ENCODE measurements at places on chromosomes 3 and 15.

- DNase-seq: no peak
Observed at GRCh38 chr3:11062704-11063103, 70.2 kb downstream of the SLC6A1 start.

GRCh38 chr3:42476225-42477125 is 26.0 kb upstream of the VIPR1 start:
- no peak for DNase-seq

DNA sequence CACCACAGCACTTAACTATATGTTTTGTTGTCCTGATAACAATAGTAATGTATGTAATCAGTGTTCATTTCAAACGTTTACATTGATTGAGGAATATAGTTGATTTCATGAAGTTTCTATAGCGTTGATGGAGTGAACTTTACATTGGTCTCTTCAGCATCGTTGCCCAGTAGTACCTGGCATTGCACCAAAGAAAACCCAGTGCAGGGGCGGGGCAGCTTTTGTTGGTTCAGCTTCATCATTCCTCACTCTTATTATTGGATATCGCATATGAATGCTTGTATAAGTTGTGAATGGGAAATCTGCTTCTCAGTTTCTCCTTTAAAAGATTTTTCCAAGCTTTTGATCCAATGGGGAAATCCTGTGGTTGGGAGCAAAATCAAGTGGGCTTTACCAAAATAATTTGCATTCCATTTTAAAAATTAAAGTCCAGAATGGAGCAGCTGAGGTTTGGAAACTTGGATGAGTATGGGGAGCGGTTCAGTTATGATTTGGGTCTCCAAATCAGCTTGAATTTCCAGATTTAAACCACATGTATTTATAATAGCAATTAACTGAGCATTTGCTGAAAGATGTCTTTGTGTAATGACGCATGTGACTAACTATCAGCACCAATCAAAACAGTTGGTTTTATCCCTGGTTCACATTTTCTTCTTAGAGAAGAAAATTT is 213.7 kb downstream of the ALCAM start:
- DNase-seq: no peak

GRCh38 chr3:113556316-113556945 is 24.1 kb downstream of the SIDT1 start:
- DNase-seq: no peak

DNA sequence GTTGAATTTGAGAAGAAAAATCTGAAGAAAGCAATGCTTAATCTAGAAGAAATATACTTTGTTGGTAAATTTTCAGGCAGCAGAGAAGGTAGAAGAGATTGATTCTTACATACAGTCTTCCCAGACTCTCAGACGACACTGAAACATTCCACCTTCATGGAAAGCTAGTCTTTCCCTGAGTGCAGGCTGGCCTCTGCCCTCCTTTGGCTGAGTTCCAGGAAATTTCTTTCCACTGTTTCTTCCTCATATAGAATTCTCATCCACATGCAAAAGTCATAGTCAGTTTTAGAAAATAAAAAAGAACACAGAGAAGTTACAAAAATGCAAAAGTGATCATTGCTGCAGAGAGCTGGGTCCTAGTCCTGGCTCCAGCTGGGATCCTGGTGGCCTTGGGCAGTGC is 142.5 kb upstream of the PRR23C start:
- DNase-seq: no peak

- no peak for DNase-seq
Observed at GRCh38 chr3:156175570-156175969, 55.2 kb downstream of the KCNAB1 start.

DNA sequence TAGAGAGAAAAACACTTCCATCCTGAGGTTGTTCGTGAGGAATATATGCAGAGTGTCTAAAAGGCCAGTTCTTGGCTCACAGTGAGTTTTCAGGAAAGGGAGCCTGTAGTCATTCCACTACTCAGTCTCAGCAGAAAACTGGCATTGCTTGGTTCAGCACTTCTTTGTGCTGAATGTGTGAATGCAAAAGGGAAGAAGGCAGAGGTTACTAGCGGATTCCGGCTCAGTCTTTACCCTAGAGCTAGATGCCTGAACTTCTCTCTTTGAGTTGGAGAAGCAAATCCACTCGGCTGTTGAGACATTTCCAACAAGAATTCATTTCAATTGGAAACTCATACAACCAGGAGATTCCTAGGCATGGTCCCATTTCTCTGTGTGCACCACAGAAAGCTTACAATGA is 23.1 kb upstream of the FRMD4B start:
- no peak for DNase-seq

- DNase-seq: no peak
Observed at GRCh38 chr3:141280690-141281089, 49.1 kb downstream of the PXYLP1 start.

- no peak for DNase-seq
Observed at GRCh38 chr3:99971761-99972160, 142.5 kb downstream of the FILIP1L start.

DNA sequence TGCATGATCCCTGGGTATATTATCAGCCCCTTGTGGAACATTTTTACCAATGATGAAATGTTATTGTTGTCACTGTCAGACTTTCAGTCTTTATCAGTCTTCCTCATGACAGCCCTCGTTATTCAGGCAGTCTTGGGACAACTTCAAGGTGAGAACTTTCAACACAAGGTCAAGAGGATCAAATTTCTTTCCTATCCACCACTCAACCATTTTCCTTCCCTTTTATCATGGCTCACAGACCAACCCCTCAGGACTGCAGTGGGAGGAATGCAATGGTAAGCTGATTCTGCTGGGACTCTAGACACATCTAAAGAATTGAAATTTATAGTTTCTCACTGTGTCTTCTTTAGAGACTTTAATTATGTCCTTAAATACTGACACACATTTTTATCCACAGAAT is 107.0 kb upstream of the LSAMP start:
- no peak for DNase-seq

DNA sequence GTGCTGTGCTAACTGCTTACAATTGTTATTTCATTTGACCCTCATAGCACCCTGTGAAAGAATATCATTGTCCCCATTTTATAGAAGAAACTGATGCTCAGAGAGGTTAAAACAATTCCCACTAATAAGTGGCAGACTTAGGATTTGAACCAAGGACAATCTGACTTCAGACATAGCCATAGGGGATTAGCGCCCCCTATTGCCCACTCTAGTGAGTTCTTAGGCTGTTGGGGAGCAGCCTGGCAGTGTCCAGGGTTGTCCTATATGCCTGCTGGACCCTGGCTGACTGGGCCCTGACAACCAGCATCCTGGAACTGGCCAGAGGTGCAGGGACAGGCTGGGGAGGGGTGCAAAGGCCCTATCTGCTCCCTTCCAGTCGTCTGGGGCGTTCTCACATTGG is 15.4 kb downstream of the DPH3 start:
- no peak for DNase-seq

GRCh38 chr15:65641768-65642475 is 20.2 kb downstream of the SLC24A1 start:
- no peak for DNase-seq

GRCh38 chr15:63379492-63380150 is 2.0 kb downstream of the CA12 start:
- DNase-seq: no peak

DNA sequence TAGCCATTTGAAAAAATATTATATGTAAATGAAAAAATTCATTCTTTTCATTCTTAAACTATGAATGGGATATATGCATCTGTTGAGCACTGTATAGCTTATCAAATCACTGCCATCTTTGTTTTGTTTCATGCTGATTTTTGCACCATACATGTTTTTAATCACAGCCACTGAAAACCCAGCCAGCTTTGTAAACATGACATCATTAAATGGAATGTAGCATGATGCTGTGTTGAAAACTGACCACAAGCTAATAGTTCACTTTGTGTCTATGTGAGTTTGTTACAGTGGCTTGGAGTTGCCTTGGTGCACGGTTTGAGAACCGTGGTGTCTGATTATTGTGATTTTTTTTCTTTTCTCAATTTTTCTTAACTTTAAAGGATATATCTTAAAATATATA is 75.7 kb downstream of the GMPS start:
- DNase-seq: no peak

DNA sequence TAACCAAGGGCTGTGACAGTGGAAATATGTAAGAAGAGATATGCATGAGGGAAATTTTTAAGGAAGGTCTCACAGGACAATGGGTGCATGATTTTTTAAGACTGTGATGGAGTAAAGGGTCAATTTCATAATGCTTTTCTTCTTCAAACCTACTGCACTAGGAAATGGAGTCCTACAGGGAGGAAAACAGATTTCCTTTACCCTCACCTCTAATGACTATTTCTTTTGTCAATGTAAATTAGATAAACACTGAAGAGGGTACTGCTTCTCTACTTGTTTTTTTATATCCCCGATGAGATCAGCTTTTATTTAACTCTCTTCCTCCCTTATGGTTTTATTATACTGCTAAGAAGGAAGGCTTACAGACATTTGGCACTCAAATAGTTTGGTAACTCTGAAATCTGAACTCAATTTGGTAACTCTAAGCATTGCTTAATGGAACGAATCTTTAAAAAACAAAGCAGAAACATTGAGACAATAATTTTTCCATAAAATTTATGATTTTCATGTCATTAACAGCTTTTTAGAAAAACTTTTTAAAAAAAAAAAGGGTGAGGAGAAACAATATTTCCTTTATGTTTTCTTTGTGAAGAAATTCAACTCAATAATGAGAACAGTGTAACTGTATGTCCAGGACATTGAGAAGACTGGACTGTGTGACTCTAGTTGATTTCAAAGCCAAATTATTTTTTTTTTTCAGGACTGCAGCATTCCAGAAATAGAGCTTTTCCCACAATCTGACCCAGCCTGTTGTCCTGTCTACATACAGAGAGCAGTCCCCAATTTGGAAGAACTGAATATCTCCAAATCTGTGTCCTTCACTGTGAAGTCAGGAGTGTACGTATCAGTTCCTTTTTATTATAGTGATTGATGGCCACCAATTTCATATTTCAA is 64.4 kb downstream of the CRYBG3 start:
- no peak for DNase-seq

DNA sequence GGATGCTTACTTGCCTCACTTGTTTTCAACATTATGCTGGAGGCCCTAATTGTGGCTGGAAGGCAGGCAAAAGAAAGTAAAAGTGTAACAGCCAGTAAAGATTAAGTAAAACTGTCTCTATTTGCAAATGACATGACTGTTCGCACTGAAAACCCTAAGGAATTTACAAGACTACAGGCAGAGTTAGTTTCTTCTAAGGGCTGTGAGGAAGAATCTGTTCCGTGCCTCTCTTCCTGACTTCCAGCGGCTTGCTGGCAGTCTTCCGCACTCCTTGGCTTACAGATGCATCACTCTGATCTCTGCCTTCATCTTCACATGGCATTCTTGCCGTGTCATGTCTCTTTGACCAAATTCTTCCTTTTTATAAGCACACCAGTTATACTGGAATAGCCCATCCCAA is 86.1 kb downstream of the DLG1 start:
- no peak for DNase-seq

GRCh38 chr15:42059661-42060476 is 34.5 kb downstream of the PLA2G4D start:
- DNase-seq: no peak

GRCh38 chr15:92906563-92907081 is 6.5 kb downstream of the CHD2 start:
- no peak for DNase-seq

GRCh38 chr3:164488893-164489292 is 589.4 kb downstream of the SI start:
- no peak for DNase-seq

- no peak for DNase-seq
Observed at GRCh38 chr3:155270485-155271342, 22.8 kb downstream of the STRIT1 start.

DNA sequence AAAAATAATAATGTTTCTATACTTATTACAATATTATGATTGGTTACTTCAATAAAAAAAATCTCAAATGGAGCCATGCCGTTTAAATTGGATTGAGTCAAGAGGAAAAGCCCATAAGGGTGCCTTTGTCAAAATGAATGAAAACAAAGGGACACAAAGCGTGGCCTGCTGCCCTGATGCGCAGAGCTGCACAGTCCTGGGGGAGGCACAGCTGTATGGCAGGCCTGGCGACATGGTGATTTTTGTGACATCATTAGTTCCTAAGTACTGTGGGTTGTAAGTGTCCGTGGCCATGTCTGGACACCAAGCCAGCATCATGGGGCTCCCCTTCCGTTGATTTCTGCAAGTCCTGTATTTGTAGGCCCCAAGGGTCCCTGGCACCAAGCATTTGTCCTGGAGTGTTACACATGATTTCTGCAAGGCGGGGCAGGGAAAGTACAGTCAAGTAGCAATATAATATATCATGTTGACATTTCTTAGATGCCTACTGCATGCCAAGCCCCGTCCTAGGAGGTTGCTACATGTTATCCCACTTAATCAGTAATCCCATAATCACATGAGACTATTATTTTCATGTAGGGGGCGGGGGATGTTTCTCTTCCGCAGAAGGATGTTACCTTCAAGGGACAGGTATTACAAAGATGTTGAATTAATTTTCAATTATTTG is 59.7 kb downstream of the GHSR start:
- DNase-seq: peak; percentile 2

GRCh38 chr3:129314386-129315222 is 35.9 kb downstream of the HMCES start:
- DNase-seq: peak; percentile 83

GRCh38 chr3:175716446-175716845 is 857.3 kb downstream of the NAALADL2 start:
- DNase-seq: no peak

GRCh38 chr3:45772341-45773035 is 23.8 kb downstream of the SLC6A20 start:
- DNase-seq: no peak

GRCh38 chr3:48417529-48418108 is 12.3 kb downstream of the PLXNB1 start:
- no peak for DNase-seq

- no peak for DNase-seq
Observed at GRCh38 chr3:157405457-157405856, 31.2 kb upstream of the PTX3 start.

GRCh38 chr15:44300572-44300971 is 12.1 kb downstream of the GOLM2 start:
- DNase-seq: no peak

GRCh38 chr15:100141311-100142001 is 200.3 kb downstream of the ADAMTS17 start:
- DNase-seq: no peak

DNA sequence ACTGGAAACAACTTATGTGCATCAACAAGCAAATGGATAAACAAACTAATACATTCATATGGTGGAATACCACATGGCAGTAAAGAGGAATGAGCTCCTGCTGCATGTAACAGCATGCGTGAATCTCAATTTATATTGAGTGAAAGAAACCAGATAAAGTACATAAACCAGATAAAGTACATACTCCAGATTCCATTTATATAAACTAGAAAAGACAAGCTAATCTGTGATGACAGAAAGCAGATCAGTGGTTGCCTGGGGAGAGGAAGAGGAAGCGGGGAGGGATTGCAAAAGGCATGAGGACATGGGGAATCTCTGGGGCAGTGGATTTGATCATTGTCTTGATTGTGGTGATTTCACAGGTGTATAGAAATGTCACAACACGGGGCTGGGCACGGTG is 34.2 kb downstream of the LIMD1 start:
- no peak for DNase-seq
